AG10803 (cell line): ENCODE measurements at places on chromosomes 5 and 9.

DNA sequence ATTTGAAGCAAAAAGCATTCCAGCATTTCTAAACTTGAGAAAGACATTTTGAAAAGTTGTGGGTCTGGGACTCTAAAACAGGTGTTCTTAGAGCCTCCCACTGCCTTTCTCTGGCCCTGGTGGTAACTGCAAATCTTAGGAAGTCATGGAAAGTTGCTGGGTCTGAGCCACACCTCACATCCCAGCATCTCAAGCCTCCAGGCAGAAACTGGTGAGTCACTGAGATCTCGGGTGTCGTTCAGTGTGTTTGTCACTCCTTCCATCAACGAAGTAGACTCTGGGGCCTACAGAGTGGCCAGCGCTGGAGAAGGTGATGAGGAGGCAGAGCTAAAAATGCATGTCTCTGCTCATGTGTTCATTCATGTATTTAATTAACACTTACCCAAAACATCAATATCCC lies 59.6 kb upstream of the C5orf58 start:
- peak; percentile 42 for DNase-seq

GRCh38 chr5:157271740-157272271 lies 5.9 kb downstream of the CYFIP2 start:
- no peak for DNase-seq

- DNase-seq, result no peak
Observed at GRCh38 chr5:58469896-58470295, 10.0 kb upstream of the PLK2 start.

DNA sequence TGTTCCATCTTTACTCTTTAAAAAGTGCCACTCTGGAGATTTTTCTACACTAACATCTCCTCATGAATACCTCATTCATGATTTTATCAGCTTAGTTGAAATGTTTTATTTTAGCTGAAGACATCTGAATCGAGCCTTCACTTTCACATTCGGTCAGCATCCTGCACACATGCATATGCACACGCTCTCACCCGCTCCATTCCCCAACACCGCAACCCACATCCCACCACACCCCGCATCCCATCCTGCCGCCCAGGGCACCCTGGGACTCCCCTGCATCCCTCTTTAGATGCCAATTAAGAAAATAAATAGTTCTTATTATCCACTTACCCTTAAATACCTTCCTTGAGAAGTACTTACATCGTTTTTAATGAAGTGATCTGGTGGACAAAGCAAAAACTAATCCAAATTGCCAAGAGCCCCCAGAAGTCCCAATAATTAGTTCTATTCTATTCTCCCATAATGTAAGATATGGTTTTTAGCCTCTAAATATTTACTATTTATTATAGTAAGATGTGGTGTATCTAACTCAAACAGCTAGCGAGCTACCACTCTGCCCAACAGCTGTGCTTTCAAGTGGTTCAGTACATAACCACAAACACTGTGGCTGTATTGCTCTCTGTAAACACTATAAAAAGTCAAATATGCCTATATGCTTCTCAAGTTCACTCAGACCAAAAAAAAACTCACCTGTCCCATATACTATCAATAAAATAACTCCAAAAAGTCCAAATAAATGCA lies 38.2 kb downstream of the GZMK start:
- DNase-seq, result no peak

GRCh38 chr5:74055486-74056106 lies 429.6 kb downstream of the ARHGEF28 start:
- DNase-seq, result no peak

DNA sequence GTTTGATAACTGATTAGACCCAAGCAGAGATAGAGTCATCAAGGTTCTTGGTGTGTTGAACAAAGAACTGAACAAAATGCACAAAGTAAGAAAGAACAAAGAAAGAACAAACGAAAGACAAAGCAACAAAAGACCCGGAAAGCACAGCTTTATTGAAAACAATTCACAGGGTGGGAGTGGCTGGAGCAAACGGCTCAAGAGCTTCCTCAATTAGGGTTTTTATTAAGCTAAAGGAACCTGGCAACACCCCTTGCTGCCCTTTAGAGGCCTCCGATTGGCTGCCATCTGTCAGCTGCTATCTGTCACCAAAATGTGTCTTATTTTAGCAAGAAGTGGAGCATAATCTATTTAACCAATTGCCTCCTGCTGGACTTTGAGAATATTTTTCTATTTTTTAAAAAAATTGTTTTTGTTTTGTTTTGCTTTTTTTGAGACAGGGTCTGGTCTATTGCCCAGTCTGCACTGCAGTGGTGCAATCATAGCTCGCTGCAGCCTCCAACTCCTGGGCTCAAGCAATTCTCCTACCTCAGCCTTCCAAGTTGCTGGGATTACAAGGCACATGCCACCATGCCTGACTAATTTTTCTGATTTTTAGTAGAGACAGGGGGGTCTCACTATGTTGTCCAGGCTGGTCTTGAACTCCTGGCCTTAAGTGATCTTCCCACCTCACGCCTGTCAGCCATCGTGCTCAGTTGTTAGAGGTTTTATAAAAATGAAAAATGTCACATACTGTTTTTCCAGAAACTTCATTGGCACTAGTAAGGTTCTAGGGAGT lies 7.7 kb upstream of the ABO start:
- DNase-seq, result no peak

GRCh38 chr5:38994324-38994927 lies 79.8 kb downstream of the RICTOR start:
- DNase-seq, result peak; percentile 71

DNA sequence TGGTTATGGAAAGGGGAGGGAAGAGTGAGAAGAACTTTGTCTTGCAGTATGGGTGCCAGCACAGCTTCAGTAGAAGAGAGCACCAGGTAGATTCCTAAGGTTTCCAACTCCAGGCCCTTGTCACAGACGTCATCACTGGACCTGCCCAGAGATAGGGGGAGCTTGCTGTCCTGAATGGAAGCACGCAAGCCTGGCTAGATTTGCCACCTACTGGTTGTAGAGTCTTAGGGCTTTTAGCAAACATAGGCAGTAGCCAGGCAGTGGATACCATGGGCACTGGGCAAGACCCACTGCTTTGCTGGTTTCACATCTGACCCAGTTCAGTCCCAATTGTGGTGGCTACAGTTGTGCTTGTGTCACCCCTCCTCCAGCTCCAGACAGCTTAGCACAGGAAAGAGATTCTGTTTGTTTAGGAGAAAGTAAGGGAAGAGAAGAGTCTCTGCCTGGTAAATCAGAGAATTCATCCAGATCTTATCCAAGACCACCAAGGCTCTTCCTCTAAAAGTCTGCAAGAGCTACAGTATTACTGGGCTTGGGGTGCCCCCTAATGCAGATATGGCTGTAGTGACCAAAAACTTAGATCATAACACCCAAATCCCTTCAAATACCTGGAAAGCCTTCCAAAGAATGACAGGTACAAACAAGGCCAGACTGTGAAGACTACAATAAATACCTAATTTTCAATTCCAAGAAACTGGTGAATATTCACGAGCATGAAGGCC lies 158.9 kb downstream of the HINT1 start:
- DNase-seq, result peak; percentile 16

DNA sequence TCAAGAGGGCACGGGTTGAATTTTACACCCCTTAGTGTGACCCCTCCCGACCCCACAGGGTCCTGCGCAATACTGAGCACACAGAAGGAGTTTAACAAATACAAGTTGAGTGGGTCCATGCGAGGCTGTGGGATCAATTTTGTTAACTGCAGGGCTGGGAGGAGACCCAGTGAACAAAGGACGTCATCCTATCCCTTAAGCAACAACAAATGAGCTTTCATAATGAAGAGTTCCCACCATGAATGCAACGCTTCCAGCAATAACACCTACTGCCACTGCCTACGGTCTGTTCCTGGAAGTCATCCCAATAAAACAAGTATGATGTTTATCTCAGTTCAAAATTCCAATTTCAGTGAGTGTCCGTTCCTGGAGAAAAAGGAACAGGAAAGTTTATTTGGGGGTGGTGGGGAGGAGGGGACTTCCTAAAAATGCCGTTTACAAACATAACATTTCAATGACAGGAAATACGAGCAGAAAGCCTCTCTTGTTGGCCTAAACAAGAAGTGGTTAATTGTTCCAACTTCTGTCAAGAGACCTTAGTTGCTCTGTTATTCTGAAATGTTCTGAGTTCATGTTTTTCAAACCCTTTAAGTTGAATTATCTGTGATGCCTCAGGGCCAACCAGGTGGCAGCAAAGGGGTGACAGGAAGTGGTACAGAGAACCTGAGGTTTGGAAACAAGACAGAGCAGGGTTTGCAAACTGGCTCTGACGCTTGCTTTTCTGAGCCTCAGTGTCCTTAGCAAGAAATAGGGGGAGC lies 65.8 kb upstream of the PLPP6 start:
- DNase-seq, result no peak

DNA sequence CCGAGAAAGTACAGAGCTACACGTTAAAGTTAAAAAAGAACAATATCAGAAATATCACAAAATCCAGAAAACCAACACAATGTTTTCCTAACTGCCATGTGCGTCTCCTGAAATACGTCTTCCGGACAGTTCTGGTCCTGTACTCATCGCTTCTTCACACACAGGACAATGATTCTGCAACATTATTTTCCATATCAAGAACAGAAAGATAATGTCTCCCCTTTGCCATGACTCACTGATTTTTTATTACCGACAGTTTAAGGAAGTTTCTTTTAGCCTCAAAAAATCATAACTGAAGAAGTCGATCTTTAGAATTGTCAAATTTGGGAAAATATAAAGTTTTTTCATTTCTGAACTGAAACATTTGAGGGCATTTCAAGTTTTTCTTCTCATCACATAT lies 2.5 kb downstream of the TBC1D9B start:
- DNase-seq, result no peak

DNA sequence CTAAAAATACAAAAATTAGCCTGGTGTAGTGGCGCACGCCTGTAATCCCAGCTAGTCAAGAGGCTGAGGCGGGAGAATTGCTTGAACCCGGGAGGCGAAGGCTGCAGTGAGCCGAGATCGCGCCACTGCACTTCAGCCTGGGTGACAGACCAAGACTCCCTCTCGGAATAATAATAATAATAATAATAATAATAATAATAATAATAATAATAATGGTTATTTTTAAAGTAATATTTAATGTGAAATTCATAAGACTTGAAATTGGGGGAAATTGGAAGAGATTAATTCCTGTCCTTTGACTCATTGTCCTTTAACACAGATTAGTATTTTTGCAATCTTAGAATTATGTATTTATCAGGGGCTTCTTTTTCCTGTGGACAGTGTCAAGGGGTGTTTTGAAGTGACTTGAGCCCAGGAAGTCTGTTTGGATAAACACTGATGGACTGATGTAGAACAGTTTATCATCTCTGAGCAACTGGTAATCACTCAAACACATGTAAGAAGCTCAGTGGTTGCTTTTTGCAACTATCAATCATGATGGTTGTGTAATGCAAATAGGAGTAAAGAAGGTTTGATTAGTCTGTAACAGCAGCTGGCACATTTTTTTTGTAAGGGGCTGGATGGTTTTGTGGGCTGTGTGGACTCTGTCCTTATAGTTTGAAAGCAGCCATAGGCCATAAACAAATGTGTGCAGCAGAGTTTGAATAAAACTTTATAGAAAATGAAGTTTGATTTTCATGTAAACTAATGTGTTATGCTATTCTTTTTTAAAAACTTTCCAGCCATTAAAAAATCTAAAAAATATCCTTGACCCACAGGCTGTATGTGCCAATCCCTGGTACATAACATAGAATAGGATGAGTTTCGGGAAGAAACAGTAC lies 93.5 kb downstream of the F2RL2 start:
- no peak for DNase-seq

DNA sequence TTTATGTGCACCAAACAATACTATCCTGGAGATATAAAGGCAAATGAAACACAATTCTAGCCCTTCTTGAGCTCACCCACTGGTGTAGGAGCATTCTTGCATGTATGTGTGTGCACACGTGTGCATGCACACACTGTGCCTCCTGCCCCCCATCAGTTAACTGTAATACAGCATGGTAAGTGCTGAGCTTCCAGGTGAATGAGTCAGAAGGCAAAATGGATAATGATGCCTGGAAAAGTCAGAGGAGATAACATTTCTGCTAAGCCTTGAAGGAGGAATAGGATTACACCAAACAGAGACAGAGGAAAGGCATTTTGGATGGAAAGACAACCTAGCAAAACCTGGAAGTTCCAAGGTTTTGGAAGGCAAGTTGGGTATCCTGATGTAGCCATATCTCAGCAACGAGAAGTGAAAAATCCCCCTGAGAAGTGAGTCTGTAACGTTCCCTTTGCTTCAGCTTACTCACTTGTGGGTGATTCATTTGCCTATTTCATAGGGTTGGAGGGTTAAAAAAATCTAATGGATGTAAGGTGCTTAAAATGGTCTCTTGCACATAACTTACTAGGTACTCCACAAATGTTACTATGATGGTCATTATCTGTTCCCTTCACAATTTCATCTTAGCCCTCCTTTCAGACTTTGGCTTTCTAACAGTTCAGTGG lies 101.4 kb upstream of the STC2 start:
- DNase-seq, result no peak

DNA sequence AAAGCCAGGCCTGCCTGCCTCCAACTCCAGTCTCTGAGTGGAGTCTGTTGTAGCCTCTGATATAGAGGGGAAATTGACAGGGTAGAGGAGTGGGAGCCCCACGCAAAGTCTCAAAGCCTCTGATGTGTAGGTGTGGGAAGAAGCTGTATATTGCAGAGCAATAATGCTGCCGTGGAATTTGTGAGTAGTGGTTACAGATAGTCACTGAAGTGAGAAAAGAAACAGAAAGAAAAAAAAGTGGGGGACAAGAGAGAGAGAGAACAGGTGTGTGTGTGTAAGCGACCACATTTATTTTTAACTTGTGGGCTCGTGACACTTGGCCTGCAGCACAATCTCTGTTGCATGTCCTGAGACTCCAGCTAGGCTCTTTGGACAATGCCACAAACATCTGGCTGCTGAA lies 227.8 kb downstream of the NSG2 start:
- no peak for DNase-seq

GRCh38 chr5:153672347-153673090 lies 182.0 kb downstream of the GRIA1 start:
- DNase-seq, result peak; percentile 34

DNA sequence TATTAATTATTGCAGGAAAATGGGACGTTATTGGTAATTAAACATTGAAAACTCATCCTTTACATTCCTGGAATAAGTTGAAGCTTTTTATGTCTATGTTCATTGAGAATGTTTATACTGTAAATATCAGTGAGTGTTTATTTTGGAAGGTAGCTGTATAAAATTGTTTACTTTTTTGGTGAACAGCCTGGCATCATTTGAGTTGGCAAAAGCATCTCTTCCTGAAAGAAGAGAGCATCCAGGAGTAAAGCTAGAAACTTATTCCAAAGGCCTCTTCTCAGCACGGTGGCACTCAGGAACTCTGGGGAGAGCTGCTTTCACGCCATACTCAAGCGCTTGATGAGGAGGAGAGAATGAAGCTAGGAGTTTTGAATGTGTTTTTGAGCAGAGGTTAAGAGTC lies 79.9 kb downstream of the GAPVD1 start:
- no peak for DNase-seq

- no peak for DNase-seq
Observed at GRCh38 chr5:108947164-108947563, 199.5 kb downstream of the FER start.
